A673 (cell line): ENCODE measurements at places on chromosomes 3 and 15.
A peak's percentile ranks its signal among the peaks of the same experiment; 100 is the strongest.

- no peak for DNase-seq
Measured at GRCh38 chr3:3778641-3779270, 20.5 kb upstream of the LRRN1 start.

- DNase-seq: peak; percentile 30
Measured at GRCh38 chr15:58396181-58396580, 35.6 kb upstream of the LIPC start.

DNA sequence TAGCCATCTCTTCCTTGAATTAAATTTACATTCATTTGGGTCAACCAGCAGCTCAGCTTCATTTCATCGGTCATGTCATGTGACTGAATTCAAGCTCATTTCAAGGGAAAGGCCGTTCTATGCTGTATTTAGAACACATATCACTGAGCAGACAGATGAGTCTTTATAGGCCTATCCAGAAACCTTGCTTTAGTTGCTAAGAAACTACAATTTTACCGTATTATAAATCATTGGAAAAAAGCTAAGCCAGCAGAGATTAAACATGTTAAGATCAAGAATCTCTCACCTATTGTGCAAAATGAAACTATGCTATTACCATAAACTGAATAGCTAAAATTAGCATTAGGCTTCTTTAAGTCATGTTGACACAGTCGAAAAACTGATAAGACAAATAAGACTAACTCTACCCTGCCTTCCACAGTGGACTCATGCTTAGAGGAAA is 2.2 kb downstream of the NPTN start:
- DNase-seq: peak; percentile 41

DNA sequence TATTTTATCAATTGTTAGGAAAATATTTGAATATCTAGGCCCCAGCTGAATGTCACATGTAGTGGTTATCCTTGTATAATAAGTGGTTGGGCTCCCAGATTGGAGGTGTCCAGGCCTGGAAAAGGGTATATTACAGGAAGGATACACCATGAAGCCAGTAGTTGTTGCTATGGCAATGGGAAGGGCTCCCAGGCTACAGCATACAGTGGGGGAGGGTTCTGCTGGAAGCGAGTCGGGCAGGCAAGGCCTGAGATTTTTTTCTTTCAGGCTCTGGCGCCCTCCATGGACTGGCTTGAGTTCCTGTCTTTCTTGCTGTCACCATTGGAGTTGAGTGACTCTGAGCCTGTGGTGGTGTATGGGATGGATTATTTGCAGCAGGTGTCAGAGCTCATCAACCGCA is 8.9 kb downstream of the ECE2 start:
- DNase-seq: peak; percentile 82

- no peak for DNase-seq
Measured at GRCh38 chr15:99296386-99296785, 45.1 kb downstream of the LRRC28 start.

GRCh38 chr3:9866639-9867038 is 13.4 kb downstream of the CIDEC start:
- DNase-seq: no peak

DNA sequence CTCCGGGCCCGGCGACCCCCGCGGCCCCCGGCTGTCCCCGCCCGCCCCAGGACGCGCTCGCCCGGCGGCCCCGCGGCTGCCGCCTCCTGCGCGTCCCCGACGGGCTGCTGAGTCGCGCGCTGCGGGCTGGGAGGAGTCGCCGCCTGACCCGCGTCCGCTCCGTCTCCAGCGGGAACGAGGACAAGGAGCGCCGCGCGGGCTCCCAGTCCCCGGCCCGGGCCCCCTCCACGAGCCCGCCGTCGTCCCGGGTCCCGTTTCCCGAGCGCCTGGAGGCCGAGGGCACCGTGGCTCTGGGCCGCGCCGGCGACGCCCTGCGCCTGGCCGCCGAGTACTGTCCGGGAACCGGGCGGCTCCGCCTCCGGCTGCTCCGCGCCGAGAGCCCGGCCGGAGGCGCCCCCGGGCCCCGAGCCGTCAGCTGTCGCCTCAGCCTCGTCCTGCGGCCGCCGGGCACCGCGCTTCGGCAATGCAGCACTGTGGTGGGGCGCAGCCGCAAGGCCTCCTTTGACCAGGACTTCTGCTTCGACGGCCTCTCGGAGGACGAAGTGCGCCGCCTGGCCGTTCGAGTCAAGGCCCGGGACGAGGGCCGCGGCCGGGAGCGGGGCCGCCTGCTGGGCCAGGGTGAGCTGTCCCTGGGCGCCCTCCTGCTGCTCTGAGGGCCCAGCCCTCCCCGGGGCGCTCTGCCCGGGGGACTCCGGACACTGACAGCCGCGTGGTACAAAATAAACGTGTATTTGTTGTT is 1.5 kb downstream of the C2CD4A start:
- peak; percentile 28 for DNase-seq

DNA sequence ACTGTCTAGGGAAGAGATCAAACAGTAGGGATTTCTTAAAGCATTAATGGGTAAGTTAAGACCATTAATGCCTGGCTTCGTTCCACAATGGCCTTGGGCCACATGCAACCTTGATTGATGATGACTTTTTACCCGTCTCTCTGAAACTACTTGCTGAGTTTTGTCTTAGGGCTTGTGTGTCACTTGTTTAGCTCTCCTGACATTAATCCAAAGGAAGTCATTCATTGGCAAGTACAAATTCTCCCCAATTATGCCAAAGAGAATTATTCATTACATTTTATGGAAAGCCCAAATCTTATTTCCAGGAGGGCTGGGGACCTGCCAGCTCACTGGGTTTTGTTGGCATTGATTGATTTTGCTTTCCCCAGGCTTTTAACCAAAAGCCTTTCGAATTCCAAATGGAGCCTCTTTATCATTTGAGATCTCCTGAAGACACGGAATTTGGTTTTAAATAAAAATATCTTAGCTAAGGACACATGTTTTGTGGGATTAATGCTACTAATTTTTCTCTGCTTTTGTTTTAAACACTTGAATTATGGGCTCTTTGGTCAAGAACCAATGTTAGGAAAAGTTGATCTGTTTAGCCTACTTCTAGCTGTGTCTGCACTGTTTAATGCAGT is 40.7 kb downstream of the SERPINI1 start:
- DNase-seq: peak; percentile 5

- peak; percentile 74 for DNase-seq
Measured at GRCh38 chr15:64460724-64461720, 644 bp downstream of the ZNF609 start.
